Ovary (tissue), 10 donors: ENCODE measurements at places on chromosomes 2 and 18. TPM values are rescaled to one million over a fixed set of nuclear protein-coding genes. Genes with fewer than 3 reads are reported as not detected.

The PCBP1 gene
- 302 TPM for total RNA-seq

The LYG2 gene
- not detected for total RNA-seq

The RUFY4 gene
- not detected for total RNA-seq

The UGT1A5 gene
- not detected for total RNA-seq

The TRIM54 gene
- total RNA-seq, result 0.64 TPM

The TRABD2A gene
- total RNA-seq, result 71.0 TPM

The OR6B2 gene
- total RNA-seq, result not detected

The COBLL1 gene
- 40.9 TPM for total RNA-seq

The GKN1 gene
- not detected for total RNA-seq

The SLC4A5 gene
- total RNA-seq, result 4.8 TPM

The DTNB gene
- total RNA-seq, result 22.7 TPM

The NAT8 gene
- not detected for total RNA-seq

The IL1R1 gene
- total RNA-seq, result 142 TPM

The CNGA3 gene
- not detected for total RNA-seq

The TLX2 gene
- not detected for total RNA-seq

The TSPYL6 gene
- not detected for total RNA-seq

The FOXI3 gene
- not detected for total RNA-seq

The ALPG gene
- not detected for total RNA-seq

The FZD7 gene
- total RNA-seq, result 40.1 TPM
